ENCODE measurements at places on chromosomes 16 and 17. TPM values are rescaled to one million over a fixed set of nuclear protein-coding genes. Genes with fewer than 3 reads are reported as not detected.

DNA sequence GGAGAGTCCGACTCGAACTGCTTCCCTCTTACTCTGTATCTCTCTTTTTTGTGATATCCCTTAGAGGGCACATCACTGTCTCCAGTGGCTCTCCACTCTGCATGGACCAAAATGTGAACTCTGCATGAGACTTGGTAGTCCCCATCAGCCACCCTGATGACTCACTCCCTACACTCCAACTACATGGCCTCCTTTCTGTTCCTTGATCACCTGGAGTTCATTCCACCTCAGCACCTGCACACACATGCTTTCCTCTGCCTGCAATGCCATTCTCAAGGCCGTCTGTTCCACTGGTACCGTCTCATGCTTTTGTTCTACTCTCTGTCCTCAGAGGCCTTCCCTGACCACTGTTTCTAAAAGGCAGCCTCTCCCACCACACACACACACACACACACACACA lies 109.3 kb downstream of the DNAH9 start:
- H3K36me3 ChIP-seq = 0 out of 2 replicates have a peak, but pooled peaks cover 4% of the 10 kb centered on the region
- no peaks in the 10 kb centered on the region for H3K27me3 ChIP-seq
- no peaks in the 10 kb centered on the region for H3K4me1 ChIP-seq
- no peak overlapping the region for H3K27ac ChIP-seq

GRCh38 chr17:55117164-55117563 lies 147.6 kb upstream of the HLF start:
- H3K4me3 ChIP-seq = no peak overlapping the region
- H3K27ac ChIP-seq = no peak overlapping the region
- H3K36me3 ChIP-seq = no peaks in the 10 kb centered on the region
- no peak for DNase-seq

GRCh38 chr16:29714972-29715371 lies 30.8 kb downstream of the C16orf54 start:
- H3K4me1 ChIP-seq = peaks cover 59% of the 10 kb centered on the region
- peak overlapping the region; percentile 51 for H3K27ac ChIP-seq
- DNase-seq = no peak
- H3K36me3 ChIP-seq = peaks cover 35% of the 10 kb centered on the region
- H3K4me3 ChIP-seq = 0 out of 2 replicates have a peak overlapping the region, but pooled peaks have one; percentile 3

DNA sequence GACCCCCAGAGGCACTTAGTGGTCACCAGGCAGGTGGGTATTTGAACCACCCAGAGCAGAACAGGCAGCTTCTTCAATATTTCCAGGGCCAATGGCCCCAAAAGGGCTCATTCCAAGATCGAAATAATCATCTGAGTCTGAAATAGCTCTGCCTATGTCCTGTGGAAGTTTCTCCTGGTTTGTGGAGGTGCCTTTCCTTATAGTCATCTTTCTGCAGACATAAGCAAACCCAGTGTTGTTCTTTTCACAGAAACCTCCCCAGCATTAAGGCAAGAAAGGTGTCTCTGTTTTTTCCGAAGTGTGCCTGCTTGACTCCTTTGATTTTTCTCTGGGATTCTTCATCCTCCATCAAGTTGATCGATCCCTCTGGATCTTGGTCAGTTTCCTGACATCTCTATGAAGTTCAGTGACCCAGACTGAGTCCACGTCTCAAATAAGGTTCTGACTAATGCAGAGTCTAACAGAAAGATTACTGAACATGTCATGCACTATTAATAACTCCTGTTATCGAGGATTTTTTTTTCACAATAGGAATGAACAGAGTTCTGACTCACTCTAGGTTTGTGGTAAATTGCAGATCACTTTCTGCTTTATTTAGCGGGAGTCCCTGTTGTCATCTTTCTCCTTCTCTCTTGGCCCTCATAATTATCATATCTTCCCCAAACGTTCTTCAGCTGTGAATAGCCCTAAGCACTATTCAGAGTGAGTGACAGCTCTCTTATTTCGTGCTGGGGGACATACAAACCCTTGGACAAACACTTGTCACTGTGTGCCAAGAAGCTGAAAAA lies 1.5 kb downstream of the LRRC3C start:
- peaks cover 20% of the 10 kb centered on the region for H3K4me1 ChIP-seq
- DNase-seq = no peak
- H3K4me3 ChIP-seq = 0 out of 2 replicates have a peak overlapping the region, but pooled peaks have one; percentile 97
- no peaks in the 10 kb centered on the region for H3K27me3 ChIP-seq

Gene KRTAP1-5
- not detected for total RNA-seq
